ENCODE measurements at places on chromosomes 4 and X.
A peak's percentile ranks its signal among the peaks of the same experiment; 100 is the strongest.

GRCh38 chr4:57040510-57040909 is 61.8 kb downstream of the POLR2B start:
- DNase-seq: no peak

GRCh38 chr4:100076753-100077152 is 113.5 kb downstream of the DDIT4L start:
- DNase-seq: no peak

GRCh38 chr4:165048170-165048569 is 5.5 kb upstream of the TRIM75 start:
- DNase-seq: no peak

- no peak for DNase-seq
These were observed 114.5 kb downstream of the DDX53 start for GRCh38 chrX:23114241-23114640.

DNA sequence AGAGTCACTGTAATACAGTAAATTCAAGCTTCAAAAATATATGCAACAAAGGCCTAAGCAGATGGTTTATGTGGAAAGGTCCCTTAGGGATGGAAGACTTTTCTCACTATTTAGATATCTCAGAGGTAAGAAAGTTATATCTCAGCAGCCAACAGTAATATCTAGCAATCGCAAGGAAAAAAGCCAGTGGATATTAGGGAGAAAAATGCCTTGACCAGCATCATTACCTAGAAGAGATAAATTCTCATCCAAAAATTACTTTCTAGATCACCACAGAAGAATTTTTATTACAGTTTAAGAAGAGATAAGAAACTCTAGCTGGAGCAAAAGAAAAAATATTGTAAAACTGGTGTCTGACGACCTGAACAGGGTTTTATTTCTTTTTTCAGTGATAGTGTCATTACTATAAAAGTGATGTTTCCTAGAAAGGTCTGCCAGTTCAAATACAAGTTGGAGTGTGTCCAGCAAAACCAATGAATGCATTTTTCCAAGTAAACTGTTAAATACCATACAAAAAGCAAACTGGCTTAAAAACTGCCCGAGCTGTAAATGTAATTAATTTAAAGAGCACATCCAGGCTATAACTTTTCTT is 100.0 kb downstream of the ATP11C start:
- DNase-seq: no peak

DNA sequence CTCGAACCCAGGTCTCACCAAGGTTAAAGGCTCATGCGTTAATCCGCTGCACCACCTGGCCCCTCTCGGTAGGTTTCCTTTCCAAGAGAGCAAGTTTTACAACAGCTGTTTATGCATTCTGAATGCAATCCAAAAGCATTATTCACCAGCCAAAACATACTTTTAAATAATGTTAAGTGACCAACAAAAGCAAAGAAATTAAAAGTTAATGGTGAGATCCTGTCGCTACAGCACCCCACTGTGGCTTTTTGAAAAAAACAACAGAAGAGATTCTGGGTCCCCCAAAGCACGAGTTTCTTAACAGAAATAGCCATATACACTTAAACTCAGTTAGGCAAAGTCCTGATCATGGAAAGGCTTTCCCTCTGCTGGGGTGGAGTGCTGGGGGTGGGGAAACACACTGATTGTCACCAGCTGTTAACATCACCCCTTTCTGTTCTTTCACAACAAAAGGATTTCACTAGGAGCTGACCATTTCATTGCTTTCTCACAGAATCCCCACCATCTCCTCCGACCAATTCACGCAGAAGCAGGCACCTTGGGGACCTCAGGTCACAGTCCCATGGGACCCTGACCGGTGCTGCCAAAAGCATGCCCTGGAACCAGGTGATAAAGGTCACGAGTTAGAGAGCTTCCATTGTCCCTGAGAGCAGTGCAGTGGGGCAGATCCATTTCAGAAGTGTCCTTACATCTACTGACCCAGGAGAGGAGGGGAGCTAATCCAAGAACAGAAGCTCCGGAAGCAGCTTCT is 51.2 kb downstream of the ZNF827 start:
- no peak for DNase-seq

DNA sequence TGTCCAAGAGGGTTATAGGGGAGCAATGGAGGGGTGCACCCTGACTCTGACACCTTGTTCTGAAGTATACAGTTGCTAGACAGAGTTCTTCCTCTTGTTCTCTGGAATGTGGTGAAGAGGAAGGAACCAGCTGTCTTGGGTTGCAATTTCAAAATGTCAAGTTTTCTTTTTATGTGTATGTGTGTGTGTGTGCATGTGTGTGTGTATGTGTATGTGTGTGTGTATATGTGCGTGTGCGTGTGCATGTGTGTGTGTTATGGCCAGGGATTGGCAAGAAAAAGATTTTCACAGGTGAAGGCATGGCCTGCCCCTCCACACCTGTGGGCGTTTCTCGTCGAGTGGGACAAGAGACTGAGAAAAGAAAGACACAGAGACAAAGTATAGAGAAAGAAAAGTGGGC is 81.6 kb upstream of the ADGRA3 start:
- no peak for DNase-seq

DNA sequence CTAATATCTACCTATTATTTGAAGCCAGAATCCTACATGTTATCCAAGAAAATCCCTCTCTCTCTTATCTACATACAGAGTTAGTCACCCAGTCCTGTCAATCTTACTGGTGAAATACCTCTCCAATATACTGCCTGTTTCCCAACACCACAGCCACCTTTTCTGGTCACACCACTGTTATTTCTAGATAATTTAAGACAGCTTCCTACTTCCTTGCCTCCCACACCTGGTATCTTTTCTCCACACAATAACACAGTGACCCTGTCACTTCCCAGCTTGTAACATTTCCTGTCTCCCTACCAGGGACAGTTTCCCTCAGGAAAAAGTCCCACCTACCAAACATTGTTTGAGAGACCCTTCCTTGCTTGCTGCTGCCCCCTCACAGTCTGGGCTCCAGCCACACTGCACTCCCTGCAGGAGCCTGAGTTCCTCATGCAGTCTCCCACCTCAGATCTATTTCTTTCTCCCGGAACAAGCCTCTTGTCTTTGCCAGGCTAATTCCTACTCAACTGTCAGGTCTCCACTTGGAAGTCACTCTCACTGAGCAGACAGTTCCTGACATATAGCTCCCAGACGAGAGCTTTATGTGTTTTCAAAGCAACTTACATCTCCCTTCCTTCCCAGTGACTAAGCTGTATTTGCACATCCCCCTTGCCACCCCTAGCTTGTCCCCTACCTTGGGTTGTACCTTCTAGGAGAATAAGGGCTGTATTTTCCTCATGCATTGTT is 73.6 kb upstream of the QRFPR start:
- no peak for DNase-seq

DNA sequence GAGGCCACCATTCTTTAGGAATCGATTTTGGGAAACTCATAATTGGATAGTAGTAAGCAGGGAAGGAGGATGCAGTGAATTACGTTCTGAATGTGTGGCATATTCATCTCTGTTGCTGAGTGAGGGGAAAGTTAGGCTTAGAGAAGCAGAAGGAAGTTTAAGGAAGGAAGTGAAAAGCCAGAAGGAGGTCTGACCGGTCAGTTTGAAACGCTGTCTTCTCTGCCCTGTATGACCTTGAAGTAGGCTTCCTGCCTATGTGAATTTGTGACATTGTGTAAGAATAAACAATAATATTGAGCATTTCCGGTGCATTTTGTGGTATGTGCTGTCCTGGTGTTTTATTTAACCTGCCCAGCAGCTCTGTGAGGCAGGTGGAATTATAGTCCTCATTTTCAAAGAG is 67.3 kb downstream of the PDLIM5 start:
- DNase-seq: no peak

- no peak for DNase-seq
These were observed 2.7 kb downstream of the ABCD1 start for GRCh38 chrX:153727123-153727931.

- no peak for DNase-seq
These were observed 23.4 kb upstream of the CT47A1 start for GRCh38 chrX:121008920-121009319.

DNA sequence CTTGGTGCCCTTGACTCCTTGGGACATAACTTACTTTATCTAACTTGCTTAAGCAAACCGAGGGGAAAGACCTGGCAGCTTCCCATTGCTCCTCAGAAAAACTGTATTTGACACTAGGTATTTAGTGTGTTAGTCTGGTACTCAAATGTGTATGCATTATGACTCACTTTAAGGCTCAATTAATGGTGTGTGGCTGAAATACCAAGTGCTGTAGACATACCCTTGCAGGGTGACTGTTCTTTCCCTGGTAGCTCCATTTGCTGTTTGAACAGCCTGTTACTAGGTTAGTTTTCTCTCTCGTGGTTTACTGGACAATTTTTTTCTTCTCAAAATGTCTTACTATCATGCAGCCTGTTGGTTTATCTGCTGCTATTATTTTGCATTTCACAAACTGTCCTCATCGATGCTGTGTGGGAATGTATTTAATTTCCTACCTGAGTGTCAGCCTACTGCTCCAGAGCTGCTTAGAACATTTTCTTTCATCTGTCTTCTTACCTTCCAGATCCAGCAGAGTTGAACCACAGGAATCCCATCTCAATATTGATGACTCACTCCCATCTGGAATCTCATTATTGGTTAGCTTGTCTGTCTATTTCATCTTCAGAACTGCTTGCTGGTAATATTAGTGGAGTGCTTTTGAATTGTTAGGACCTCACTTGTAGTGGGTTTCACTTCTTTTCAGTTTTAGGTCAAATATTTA is 158.0 kb upstream of the FAT1 start:
- no peak for DNase-seq

GRCh38 chrX:1076871-1077651 is 135.4 kb downstream of the CRLF2 start:
- DNase-seq: no peak

- DNase-seq: no peak
These were observed 46.1 kb downstream of the PGRMC2 start for GRCh38 chr4:128241425-128241913.

- no peak for DNase-seq
These were observed 2.3 kb upstream of the RGS12 start for GRCh38 chr4:3290476-3290875.

GRCh38 chr4:98861100-98861884 is 67.6 kb downstream of the EIF4E start:
- no peak for DNase-seq

DNA sequence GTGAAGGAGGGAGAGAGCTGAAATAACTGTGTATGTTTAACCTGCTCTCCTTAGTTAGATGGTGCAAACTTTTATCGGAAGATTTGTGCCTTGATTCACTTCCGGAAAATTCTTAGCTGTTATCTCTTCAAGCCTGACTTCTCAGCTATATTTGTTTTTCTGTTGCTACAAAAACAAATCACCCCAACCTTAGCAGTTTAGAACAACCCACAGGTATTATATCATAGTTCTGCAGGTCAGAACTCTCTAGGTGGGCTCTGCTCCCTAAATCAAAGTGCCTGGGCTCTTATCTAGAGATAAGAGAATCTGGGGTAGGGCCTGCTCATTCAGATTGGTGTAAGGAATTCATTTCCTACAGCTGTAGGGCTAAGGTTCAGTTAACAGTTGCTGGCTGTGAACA is 15.1 kb upstream of the CEP135 start:
- DNase-seq: no peak

DNA sequence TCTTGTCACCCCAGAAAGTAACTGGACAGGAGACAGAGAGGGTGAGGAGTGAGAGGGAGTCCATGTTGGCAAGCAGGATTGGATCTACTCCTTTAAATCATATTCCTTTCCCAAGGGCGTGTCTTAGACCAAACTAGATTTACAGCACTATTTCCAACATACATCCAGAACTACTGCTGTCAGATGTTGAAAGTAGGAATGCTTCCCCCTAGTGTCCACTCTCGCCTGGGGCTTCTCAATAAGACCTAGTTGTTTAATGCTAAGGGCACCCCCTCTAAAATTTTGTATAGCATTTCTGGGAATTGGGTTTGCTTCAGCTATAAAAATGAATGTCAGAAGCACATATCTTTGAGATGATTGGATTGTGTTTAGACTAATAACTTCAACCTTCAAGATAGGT is 13.3 kb downstream of the OFD1 start:
- DNase-seq: peak; percentile 43

DNA sequence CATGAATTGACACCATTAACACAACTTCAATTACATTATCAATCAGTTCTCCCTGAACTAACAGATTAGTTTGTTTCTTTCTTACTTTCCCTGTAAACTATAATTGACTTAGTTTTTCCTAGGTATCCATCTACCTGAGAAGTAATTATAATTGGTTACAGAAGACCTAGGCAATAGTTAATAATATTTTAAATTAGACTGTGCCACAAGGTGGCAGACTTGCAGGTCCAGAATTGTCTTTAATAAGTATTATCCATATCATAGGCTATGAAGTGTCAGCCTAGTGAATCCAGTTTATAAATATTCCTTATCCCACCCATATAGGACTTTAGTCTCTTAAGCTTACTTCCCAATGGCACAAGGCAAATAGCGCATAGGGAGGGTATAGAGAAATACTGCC is 48.9 kb upstream of the FAM47B start:
- no peak for DNase-seq

DNA sequence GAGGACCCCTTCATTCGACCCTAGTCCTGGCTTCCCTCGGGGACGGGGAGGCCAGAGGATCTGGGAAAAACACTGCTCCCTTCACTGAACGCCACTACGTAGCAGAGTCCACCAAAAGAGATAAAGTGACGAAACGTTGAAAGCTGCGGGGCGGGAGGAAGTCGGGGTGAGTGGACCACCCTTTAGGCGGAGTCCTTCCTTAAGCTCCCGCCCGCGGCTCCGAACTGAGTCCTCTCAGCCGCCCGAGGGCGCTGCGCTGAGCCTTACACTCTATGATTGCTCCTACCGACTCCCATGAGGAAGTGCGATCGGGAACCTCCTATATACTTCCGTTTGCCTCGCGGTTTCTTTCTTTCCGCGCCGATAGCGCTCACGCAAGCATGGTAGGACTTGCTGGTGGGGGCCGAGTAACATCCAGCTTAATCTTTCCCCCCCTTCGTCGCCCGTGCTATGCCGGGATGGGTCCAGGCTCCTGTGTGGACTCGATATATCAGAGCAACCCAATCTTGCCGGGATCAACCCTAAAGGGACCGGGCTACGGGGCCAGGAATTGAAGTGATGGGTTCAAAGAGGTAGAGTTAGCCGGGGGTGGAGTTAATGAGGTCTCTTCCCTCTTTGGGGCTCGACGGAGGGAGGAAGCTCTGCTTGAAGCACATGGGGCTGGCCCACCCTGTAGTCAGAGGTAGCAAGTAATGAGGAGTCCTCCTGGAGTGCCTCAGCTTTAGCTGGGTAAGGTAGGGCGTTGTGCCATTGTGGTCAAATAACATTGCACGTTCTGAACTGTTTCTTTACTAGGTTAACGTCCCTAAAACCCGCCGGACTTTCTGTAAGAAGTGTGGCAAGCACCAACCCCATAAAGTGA is at the start of gene RPL36A:
Gene RPL36A (plus strand): TSS at position 348 of the 862 bp plus-strand sequence. CDS start 33 bp downstream, at position 381.
- peak; percentile 81 for DNase-seq

Measured in CD4-positive, alpha-beta T cell treated with Interleukin-17A for 4 hours (primary cell).